ENCODE measurements at places on chromosomes 16 and 17.

GRCh38 chr17:48628649-48629410 lies 2.7 kb upstream of the HOXB9 start:
- DNase-seq = no peak

GRCh38 chr16:71754652-71755051 lies 30.2 kb upstream of the PHLPP2 start:
- DNase-seq = no peak

GRCh38 chr17:73308017-73308823 lies 3.6 kb downstream of the CDC42EP4 start:
- no peak for DNase-seq

- no peak for DNase-seq
Measured at GRCh38 chr17:4934173-4934979, 2.3 kb downstream of the GP1BA start.

DNA sequence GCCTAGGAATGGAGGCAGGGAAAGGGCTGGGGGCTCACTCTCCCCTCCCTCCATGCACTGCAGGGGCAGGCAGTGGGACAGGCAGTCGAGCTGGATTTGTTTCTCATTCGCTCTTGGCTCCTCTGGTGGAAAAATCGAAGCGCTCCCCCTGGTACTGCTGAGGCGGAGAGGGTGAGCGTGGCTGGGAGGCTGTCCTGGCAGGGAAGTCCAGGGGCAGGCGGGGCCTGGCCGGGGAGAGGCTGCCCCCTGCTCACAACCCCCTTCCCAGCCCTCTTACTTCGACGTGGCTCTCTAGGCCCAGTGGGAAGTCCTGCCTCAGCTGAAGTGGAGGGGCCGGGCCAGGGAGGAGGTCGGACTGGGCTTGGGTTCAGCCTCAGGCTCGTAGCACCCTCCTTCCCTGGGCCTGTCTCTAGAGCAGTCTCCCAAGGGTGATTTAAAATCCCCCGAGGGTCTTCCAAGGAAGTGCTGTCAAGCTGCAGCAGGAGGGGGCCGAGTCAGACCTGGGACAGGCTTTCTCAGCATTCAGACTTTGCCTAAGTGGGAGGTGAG lies 16.5 kb upstream of the TMEM92 start:
- no peak for DNase-seq

DNA sequence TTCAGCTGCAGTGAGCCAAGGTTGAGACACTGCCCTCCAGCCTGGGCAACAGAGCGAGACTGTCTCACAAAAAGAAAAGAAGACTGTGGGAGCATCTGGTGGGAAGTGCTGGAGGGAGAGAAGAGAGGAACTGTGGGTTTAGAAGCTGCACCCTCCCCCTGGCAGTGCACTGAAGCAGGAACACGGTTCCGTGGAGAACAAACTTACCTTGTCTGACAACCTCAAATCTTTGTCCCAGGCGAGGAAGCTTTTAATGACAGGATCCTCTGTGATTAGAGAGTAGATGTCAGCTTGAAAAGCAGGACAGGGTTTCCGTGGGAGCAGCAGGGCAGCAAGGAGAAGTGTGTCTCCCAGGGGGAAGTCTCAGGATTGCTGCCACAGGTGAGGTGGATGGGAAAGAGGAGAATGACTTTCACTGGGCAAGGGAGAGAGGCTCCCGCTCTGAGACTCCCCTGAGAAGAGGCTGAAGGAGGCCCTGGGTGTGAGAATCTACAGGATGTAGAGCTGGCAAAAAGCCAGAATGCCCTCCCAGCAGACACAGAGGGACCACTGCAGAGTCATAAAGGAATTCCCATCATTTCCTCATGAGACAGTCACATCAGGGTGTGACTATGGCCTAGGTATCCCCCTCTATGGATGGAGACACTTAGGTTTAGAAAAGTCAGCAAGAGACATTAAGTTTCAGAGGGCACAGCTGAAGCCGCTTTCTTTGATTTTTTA lies 22.9 kb downstream of the PRR11 start:
- no peak for DNase-seq

GRCh38 chr17:38349097-38349730 lies 2.4 kb upstream of the SOCS7 start:
- no peak for DNase-seq

GRCh38 chr16:57411362-57411976 lies 6.9 kb downstream of the CCL17 start:
- DNase-seq = no peak

- no peak for DNase-seq
Measured at GRCh38 chr17:549177-550040, 165.2 kb downstream of the VPS53 start.

DNA sequence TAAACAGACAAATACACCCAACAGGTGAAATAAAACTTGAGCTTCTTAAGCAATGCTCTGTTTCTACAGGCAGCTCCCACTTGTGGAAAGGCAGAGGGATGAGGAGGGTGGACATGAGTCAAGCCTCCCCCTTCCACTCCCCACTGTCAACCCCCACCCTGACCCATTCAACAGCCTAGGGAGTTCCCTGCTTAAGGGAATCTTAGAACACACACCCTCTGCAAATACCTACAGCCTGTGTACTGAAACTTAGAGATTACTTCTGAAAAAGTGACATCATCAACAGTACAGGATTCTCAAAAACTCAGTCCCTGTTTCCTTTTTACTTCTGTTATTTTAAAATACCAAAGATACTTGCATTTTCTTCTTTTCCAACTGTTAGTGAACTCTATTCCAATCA lies 345.4 kb downstream of the SOX9 start:
- no peak for DNase-seq

GRCh38 chr16:1102921-1103635 lies 7.0 kb upstream of the C1QTNF8 start:
- no peak for DNase-seq

GRCh38 chr17:68087851-68088250 lies 52.3 kb downstream of the KPNA2 start:
- no peak for DNase-seq

DNA sequence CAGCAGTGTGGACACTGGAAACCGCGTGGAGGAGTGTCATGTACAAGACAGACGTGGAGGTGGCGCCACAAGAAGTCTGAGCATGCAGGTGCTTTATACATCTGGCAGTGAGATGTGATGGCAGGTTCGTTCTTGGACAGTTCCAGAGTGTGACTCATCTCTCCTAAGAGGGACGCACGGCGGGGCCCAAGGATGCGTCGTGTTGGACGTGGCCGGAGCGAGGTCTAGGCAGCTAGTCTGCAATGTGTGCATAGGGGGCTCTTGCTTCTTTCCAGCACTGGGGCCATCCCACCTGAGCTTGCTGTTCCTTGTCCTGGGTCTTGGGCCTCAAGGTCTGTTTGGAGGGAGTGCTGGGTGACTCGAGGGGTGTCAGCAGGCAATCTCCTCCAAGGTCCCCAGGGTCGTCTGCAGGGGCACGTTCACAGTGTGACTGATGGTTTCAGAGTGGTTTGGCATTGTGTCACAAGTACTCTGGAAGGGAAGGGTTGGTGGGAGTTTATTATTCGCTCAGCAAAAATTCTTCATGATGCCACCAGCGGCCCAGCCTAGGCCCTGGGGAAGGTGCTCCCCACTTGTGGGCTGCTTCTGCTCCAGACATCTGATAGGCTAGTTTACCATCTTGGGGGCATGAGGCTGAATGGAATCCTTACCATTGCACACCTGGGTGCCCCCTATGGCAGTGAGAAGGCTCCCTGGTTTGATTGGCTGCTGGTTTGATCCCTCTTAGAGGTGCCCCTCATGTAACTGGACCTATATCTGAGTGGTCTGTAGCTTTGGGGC lies 22.1 kb downstream of the SPACA3 start:
- DNase-seq = no peak

- DNase-seq = no peak
Measured at GRCh38 chr16:79074951-79075350, 525.6 kb downstream of the MAF start.

All from iPS DF 19.7 (cell line).